ENCODE measurements at places on chromosomes 12 and 14. TPM values are rescaled to one million over a fixed set of nuclear protein-coding genes. Genes with fewer than 3 reads are reported as not detected.

DNA sequence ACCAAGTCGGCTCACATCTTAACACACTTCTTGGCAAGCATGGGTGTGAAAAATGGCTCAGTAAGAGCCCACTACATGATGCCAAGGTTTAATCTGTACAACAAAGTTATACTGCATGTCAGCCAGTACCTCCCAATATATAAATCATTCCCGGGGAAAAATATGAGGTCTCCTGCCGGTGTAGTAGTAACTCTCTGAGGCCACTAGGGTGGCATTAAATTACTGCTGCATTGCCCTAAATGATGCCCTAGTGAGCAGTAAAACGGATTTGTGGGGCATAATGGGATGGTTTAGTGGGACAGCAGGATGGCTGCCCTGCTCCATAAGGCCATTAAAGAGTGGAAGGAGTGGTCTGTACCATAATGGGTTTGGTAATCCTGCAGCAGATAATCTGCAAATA lies 267.7 kb downstream of the MED13L start:
- no peak for DNase-seq

GRCh38 chr12:58163021-58163420 lies 221.7 kb downstream of the ATP23 start:
- no peak for DNase-seq

DNA sequence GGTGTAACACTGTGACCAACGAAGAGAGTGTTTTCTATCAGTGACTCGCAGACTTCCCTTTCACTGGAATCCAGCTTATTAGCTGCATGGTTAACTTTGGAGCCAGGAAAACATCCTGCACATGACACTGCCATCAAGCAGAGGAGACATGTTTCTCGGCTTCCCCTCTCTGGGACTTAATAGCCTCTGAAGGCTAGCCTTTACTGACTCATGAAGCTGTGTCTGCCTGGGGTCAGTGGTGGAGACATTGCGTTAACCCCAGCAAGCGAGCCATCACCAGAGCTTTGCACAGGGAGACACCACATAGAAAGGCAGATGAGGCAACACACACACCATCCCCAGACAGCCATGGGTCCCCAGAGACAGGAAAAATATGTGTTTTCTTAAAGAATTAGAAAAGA lies 126.9 kb upstream of the PRICKLE1 start:
- DNase-seq: no peak

DNA sequence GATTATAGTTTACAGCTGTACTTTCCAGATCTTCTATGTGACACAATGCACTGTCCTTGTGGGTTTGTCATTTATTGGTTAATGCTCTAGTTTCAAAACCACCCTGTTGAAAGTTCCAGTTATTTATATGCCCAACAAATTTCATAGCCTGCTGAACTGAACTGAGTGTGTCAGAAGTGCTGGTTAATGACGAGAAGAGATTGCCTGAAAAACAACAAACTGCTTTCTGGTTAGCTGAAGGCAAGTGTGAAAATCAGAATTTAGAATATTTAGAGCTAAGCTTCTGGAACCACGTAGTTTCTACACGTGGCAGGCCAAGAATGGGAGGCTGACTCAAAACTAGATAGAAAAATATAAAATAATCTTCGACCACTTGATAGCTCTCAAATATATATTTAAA lies 19.1 kb upstream of the RIN3 start:
- DNase-seq: no peak

GRCh38 chr14:88411039-88411438 lies 25.6 kb downstream of the SPATA7 start:
- DNase-seq: peak; percentile 42

DNA sequence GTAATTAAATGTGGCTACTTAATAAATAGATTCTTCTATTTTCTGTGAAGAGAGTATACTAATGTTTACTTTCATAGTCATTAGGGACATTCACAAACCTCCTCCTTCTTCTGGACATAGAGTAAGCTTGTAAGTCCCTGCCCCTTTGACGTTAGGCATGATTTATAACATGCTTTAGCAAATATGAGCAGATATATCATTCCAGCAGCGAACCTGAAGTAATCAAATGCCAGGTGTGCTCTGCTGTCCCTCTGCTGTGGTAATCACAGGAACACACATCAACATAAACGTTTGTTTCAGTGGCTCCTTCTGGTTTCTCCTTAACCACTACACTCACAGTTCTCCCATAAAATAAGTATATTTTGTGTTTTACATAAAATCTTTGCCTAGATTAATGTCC lies 961.8 kb downstream of the FLRT2 start:
- DNase-seq: no peak

DNA sequence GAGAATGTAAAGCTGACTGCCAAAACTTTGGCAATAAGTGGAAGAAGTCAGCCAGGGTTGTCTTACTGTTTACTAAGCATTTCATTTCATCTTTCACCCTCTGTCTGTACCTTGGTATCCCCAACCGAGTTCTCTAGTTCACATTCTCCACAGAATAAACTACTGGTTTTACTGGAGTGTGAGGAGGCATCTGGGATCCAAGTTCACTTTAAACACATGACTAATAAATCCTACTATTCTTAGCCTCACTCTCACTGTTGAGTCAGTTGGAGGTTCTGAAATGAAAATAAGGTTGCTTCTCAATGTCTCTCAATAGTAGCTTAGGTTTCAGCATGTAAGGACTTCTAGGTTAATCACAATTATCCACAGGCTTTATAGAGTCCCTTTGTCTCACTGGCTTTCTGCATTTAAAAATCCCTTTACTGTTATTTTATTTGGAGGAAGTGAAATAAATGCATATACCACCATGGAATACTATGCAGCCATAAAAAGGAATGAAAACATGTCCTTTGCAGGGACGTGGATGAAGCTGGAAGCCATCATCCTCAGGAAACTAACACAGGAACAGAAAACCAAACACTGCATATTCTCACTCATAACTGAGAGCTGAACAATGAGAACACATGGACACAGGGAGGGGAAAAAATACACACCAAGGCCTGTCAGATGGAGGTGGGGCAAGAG lies 95.8 kb downstream of the EPS8 start:
- DNase-seq: no peak

DNA sequence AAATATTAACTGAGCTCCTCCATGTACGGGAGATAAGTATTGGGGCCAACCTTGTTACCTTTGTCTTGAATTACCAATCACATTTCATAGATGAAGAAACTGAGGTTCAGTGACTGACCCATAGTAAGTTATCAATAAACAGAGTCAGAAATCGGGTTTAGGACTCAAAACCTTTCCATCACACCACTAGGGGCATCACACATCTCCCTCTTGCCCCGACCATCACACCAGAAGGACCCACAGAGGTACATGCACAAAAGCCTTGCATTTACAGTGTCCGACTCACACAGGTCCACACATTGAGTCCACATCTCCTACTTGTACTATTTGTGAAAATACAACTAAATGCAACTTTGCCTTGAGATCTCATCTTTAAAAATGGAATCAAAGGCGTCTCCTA lies 29.4 kb downstream of the KCNA5 start:
- DNase-seq: no peak

GRCh38 chr14:51630987-51631386 lies 20.7 kb upstream of the FRMD6 start:
- no peak for DNase-seq

DNA sequence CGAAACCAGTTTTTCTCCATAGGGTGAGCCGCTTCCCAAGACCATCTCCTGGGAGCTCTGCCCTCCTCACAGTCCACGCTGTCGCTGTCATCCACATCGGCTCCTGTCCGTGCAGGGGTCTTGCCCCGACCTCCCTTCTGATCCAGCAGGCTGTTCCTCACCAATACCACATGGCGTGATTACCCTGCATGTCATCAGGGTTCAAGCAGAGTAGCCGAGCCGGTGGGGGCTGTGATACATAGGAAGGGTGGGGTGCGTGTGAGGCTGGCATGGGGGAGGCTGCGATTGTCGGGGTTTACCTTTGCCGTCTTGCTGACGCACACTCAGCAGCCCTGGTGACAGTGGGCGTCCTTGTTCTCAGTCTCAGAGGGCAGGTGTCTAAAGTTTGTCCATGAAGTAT lies 17.0 kb downstream of the TEDC1 start:
- no peak for DNase-seq

DNA sequence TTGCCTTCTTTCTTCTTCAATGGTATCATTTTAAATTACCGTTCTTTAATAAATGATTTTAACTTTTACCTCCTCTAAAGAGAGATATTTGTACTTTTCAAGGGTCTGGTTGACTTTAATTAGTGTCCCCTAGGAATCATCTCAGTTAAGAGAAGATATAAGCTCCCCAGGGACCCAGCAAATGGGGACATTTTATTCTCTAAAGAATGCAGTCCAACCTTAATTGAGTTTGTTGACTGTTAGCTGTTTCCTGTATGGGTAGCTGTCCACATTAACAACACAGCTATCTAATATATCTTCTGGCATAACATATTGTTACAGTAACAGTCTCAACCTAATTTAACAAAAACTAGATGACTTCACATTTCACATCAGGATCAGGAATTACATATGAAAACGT lies 241.6 kb upstream of the NPAS3 start:
- DNase-seq: no peak

DNA sequence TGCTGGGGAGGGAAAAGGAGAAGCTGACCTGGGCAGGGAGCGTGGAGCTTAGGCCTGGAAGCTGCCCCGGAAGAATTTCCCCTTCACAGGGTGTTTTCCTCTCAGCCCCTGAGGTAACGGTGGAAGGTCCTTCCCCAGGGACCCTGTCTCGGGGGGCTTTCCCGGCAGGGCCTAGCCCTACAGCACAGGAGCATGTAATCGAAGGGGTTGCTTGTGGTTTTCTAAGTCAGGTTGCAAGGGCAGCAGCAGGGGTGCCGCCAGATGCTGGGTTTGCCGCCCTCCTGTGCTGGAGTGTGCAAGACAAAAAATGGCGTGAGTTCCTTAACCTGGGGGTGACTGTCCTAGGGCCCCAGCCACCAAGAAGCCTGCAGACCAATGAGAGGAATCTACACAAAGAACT lies 1.6 kb upstream of the KRT74 start:
- no peak for DNase-seq

- DNase-seq: no peak
These were observed 176.4 kb downstream of the GRIN2B start for GRCh38 chr12:13805041-13805440.

DNA sequence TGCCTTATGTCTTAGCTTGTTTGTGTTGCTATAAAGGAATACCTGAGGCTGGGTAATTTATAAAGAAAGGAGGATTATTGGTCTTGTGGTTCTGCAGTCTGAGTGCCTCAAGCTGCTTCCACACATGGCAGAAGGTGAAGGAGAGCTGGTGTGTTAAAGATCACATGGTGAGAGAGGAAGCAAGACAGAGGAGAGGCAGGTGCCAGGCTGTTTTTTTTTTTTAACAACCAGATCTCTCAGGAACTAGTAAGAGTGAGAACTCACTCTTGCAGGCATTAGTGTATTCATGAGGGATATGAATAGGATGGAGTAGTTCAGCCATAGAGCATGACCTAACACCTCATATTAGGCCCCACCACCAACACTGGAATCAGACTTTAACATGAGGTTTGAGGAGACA lies 123.4 kb downstream of the CMAS start:
- DNase-seq: no peak

- DNase-seq: no peak
These were observed 94.9 kb downstream of the ALG10B start for GRCh38 chr12:38411426-38411825.

- DNase-seq: no peak
These were observed 332.4 kb upstream of the PRICKLE1 start for GRCh38 chr12:42921741-42922504.

- DNase-seq: no peak
These were observed 9.2 kb downstream of the DNAJC22 start for GRCh38 chr12:49355913-49356312.

GRCh38 chr12:57444744-57445143 lies 10.2 kb downstream of the INHBC start:
- DNase-seq: no peak

GRCh38 chr14:50397390-50398188 lies 908 bp upstream of the CDKL1 start:
- no peak for DNase-seq

- no peak for DNase-seq
These were observed 642 bp upstream of the PAN2 start for GRCh38 chr12:56334490-56334793.

- no peak for DNase-seq
These were observed 4.0 kb downstream of the LTB4R start for GRCh38 chr14:24315243-24315806.

DNA sequence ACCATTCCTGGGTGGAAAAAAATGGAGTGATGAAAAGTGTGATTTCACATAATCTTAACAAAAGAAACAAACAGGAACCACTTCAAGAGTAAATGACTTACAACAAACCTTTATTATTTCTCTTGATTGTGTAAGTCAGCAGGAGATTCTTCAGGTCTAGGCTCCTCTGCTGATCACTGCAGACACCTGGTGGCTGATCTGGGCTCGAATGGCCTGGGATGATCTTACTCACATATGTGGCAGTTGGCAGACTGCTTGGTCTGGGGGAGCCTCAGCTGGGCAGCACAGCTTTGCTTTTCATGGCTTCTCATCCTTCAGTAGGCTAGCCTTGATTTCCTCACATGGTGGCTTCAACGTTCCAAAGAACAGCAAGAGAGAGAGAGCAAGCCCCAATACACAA lies 215.4 kb upstream of the PRICKLE1 start:
- no peak for DNase-seq

GRCh38 chr14:63564318-63564717 lies 21.1 kb upstream of the PPP2R5E start:
- DNase-seq: no peak

GRCh38 chr12:100348657-100349454 lies 8.0 kb upstream of the SLC17A8 start:
- DNase-seq: no peak

DNA sequence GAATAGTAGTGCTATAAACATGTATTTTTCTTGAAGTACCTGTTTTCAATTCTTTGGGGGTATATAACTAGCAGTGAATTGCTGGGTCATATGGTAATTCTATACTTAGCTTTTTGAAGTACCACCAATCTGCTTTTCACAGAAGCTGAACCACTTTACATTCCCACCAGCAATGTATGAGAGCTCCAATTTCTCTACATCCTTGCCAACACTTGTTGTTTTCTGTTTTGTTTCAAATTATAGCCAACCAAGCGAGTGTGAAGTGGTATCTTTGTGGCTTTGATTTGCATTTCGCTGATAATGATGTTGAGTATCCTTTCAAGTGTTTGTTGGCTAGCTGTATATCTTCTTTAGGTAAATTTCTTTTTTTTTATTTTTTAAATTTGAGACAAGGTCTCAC lies 95.7 kb downstream of the PAPLN start:
- DNase-seq: no peak

DNA sequence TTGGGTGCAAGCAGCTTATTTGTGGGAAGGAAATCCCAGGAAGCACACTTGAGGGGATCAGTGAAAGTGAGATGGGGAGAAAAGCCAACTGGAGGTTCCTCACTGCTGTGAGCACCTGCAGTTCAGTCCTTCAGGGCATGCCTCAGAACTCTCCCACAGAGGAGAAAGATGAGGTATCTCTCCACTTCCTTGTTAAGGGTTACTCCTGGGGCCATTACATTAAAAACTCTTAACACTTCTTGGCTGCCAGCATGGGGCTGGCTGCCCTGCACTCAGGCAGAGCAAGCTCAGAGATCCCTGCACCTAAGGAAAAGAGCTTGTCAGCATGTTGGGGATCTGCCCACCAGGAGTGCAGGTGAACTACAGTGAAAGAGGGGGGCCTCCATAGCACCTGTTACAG lies 28.8 kb downstream of the FERMT2 start:
- DNase-seq: no peak

- no peak for DNase-seq
These were observed 47.0 kb upstream of the PTGR2 start for GRCh38 chr14:73804636-73805035.

PRKAG1 gene
- 38.6 TPM for total RNA-seq

E2F7 gene
- 25.2 TPM for total RNA-seq

RDH5 gene
- 4.2 TPM for total RNA-seq

FAM186B gene
- 0.21 TPM for total RNA-seq

OLR1 gene
- not detected for total RNA-seq

PRB2 gene
- not detected for total RNA-seq

RPS6KL1 gene
- total RNA-seq: 11.3 TPM

PGF gene
- 4.1 TPM for total RNA-seq

PRDM4 gene
- total RNA-seq: 17.2 TPM

Measured in H1 (cell line).